Memory B cell (primary cell): ENCODE measurements at places on chromosomes 5 and 9.

DNA sequence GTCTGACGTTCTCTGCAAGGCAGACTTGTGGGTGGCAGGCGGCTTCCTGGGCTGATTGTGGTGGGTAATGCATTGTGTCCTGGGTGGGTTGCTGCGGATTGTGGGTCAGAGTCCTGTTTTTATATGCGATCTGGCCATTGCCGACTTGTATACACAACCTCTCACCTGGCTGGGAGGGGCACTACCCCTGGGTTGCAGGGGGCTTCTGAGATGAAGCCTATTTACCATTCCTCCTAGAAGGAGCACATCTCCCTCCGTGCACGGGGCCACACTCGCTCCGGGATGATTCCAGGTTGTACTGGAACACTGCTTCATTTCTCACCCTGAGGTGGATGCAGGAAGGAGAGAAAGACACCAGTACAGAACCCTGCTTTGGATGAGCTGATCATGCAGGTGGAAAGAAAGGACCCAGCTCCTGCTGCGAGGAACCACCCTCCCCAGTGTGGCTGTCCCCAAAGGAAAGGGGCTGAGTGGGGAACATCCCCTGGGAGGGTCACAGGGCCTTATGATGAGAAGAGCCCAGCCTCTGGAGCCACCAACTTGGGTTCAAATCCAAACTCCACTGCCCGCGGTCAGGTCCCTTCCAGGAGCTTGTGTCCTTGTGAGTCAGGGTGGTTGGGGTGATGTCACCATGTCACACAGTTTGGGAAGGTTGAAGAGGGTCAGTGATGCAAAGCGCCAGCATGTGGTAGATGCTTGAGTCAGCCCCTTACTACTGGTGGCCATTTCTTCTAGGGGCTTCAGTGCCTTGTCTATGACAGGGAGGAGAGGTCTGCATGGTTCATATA lies 151.8 kb upstream of the COL5A1 start:
- no peak for DNase-seq

DNA sequence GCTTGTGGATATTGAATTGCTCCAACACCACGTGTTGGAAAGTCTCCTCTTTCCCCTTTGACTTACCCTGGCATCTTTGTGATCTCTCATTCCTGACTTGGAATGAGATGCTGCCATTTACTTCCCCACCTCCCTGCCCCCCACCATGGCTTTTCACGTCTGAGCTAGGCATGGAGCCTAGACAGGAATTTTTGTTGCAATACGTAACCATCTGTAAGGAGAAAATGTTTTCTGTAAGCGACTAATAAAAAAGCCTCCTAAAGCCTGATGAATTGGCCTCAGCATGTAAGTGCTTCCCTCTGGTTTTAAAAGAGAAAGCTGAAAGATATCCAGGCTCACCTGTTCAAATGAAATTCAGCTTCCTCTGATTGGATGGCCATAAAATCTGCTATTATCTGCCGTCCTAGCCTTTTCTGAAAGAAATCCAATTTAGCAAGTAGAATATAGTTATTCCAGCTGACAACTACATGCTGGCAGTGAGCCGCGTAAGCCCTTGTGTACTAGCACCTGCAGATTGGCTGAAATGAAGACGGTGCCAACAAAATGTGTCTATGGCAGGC lies 200.1 kb downstream of the NSG2 start:
- no peak for DNase-seq

- DNase-seq, result no peak
These were observed 69.7 kb upstream of the NEURL1B start for GRCh38 chr5:172571413-172571812.

DNA sequence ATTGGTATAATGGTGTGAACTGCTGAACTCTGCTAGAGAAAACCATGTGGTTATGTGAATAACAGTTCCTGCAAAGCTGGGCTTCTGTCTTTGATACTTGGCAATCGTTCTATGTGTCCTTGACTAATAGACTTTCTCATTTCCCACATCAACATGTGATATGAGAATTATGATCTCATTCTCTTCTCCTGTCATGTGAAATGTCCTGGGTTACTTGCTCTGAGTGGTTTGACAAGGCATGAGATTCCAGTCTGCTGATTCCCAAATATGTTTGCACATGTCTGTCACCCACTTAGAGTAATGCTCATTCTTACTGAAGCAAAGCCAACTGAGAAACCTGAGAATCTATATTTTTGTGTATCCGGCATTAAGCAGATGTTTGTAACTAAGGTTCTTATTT lies 141.2 kb downstream of the PARP8 start:
- DNase-seq, result no peak

DNA sequence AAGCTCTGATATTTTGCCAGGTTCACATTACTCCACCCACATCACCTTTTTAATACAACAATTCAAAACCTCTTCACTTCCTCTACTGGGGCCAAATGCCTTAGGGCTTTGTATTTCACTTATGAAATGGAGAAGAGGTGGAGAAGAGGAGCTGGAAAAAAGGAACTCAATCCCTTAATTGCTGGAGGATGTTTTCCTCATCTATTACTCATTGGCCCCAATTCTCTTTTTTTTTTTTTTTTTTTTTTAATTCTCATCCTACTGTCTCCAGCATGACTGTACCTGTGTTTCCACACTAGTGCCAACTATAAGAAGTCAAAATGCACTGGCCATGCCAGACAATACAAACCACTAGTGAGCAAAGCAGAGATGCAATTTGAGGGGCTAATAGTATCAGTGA lies 20.9 kb downstream of the FAM13B start:
- DNase-seq, result no peak

DNA sequence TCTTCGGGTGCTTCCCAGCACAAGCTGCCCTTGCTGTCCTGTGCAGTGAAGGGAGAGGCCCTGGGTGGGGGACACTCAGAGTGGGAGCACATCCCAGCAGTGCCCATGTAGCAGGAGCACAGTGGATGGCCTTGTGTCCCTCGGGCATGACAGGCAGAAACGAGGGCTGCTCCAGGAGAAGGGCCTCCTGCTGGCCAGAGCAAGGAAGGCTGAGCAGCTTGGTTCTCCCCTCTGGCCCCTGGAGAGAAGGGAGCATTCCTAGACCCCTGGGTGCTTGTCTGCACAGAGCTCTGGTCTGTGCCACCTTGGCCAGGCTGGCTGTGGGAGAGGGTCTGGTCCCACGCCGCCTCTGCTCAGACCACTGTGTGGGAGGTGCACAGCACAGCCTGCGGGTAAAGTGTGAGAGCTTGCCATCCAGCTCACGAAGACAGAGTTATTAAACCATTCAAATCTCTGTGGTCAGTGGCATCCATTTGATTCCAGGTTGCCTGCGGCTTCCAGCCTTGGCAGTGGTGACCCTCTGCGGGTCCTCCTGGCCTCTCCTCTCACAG lies 18.3 kb downstream of the FBXW5 start:
- DNase-seq, result no peak

GRCh38 chr5:103258957-103259704 lies 568 bp downstream of the MACIR start:
- DNase-seq, result peak; percentile 66

GRCh38 chr5:56812110-56812509 lies 3.2 kb upstream of the MAP3K1 start:
- no peak for DNase-seq

DNA sequence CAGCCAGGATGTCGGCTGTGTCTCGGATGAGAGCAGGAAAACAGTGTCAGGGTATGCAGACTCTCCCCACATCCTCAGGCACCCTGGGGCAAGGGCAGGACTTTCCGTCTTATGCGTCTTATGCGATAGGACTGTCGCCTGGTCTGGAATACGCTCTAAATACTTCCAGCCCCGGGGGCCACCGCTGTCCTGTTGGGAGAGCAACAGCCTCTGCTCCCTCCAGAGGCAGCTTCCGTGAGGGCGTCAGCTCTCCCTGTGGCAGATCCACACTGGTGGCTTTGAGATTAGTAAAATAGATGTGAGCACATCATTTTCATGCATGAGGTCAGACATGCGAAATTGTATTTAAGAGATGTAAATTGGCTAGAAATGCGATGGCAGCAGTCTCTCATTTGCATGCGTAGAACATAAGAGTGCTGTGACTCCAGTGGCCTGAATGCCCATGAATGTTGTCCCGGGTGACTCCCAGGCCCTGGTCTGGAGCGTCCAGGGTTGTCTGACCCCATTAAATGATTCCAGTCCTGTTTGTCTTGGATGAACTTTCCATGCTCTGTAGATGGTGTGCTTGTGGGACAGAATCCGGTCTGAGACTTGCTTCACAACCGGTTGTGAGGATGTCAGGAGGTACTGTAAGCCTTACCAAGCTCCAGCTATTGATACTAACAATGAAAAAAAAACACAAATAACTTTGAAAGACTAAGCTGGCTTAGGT lies 228.2 kb downstream of the SYK start:
- DNase-seq, result no peak

DNA sequence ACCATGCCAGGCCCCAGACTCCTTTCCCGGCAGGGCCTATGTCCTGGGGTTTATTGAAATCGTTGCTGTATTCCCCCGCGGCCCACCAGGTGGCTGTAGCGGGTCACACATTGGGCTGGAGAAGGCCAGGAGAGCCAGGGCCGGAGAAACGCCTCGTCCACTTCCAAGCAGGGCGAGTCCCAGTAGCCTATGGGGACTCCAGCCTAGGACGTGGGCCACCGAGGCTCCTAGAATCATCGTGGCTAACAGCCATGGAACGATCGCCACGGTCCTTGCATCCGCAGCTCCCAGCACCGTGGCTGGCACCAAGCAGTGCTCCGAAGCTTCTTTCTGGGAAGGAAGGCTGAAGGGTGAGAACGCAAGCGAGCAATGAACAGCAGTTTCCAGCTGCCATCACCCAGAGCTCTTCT lies 87.7 kb downstream of the ENTREP1 start:
- no peak for DNase-seq

GRCh38 chr9:96497117-96497399 lies 47.1 kb downstream of the HABP4 start:
- DNase-seq, result no peak

DNA sequence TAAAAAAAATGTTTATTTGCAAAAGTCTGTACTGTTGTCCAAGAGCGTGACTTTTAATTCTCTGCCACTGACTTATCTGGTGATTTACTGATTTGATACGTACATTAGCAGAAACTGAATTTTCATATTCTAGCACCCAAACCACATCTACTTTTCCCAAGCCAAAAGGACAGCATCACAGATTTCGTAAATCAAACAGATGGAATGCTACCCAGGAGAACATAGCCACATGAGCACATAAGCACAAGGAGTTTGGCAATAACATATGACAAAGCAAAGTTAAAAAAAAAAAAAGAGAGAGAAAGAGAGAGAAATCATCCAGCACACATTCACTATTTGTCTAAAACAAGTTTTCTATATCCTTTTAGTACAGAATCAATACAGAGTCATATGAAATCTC lies 83.7 kb downstream of the HINT1 start:
- DNase-seq, result no peak

DNA sequence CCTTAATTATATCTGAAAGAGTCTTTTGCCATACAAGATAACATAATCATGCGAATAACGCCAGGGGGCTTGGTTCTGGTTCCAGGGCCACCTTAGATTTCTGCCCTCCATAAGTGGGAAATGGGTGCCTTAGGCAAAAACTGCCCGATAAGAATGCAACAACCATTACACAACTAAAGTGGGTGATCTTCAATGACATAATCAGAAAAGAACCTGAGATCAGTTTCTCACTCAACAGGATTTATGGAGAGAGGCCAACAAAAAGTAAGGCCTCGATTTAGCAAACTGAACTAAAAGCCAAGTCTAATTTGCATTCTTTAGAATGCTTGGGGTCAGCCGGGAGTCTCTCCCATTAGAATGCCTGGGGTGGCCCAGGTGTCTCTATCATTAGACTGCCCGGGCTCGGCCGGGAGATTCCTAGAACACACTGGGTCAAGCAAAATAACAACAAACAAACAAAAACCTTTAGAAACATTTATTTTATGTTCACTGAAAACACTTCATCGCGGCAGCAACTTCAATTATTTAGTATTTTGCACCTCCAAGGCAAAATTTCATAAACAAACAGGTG lies 194.8 kb downstream of the AUH start:
- DNase-seq, result no peak

DNA sequence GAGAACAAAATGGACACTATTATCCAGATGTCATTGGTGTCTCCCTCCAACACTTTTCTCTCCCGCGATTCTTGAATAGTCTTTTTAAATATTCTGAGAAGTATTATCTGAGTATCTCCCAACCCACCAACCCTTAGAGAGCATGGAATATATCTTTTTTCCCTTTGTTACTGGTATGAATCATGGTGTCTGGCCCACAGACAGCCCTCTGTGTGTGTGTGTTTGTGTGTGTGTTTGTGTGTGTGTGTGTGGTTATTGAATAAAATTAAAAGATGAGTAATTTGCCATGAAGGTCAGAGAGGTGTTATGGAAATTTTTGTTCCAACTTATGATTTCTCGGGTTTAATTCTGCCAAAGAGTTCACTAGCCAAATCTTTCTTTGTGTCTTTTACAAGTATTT lies 47.7 kb downstream of the CAMK4 start:
- DNase-seq, result no peak

DNA sequence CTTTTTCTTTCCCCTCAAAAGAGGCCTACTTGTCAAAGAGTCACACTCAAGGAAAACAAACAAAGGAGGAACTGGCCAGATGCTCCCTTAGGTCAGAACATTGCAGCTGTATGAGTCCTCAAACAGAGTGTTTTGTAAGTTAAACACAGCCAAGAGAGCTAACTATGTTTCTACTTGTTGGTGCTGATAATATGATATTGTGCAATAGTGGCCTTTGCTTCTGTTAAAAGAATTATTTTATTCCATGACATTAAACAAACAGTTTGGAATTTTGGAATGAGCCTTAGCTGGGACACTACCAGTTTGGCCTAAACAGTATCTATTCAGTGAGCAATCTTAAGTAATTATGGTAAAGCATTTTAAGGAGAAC lies 56.0 kb upstream of the TPD52L3 start:
- no peak for DNase-seq

GRCh38 chr9:132760057-132760456 lies 89.8 kb downstream of the GTF3C4 start:
- DNase-seq, result no peak

- DNase-seq, result no peak
These were observed 4.8 kb upstream of the GFI1B start for GRCh38 chr9:132973713-132974112.

DNA sequence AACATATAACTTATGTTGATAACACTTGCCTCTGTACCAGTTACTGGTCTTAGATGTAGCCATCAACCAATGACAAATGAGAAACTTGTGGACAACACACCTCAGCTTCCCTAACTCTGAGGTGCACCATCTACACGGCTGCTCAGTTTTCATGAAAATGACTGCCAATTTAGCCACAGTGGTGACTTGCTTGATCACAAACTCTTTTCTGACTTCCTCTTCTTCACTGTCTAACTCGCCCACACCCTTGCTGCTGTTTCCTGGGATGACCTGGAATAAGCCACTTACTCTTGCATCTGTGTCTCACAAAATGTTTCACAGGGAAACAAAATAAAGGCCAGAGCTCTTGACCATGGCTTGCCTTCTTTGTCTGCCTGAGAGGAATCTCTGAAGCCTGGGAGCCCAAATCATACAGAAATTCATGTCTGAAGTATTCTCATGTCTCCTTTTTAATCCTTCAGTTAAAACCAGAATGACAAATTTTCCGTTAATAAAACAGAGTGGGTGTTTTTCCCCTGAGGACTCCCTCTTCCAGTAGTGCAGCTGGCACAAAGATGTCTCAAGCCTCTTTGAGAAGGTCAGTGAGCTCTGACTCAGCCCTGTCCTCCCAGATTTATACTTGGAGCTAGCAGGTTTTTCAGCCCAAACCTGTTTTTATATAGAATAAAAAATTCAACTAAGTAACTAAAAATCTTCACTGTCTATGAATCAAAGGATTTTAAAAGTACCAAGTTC lies 126.5 kb upstream of the PAM start:
- DNase-seq, result no peak
